ENCODE measurements at places on chromosomes 3 and 15.

- no peak for DNase-seq
Measured at GRCh38 chr3:50445919-50446318, 57.5 kb downstream of the CACNA2D2 start.

DNA sequence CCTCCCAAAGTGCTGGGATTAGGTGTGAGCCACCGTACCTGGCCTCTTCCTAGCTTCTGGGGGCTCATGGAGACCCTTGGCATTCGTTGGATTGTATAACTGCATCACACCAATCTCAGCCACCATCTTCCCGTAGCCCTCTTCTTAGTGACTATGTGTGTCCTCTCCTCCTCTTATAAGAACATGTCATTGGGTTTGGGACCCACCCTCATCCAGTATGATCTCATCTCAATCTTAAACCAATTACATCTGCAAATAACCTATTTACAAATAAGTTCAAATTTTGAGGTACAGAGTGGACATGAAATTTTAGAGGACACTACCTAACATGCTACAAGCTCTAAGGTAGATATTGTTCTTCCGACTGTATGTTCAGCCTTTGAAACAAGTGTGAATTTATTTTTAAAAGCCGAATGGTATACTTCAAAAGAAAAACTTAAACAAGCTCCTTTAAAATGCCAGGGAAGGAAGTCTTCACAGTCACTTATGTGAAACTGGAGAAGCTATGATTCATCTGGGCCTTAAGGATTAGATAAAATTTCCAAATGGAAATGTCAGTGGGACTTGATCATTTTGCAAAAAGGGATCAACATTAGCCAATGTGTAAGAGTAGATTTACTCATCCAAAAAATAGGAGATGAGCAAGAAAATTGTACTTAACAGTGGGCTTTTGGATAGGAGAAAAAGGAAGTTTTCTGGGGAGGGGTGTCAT is 225.7 kb downstream of the MEX3B start:
- DNase-seq, result no peak

DNA sequence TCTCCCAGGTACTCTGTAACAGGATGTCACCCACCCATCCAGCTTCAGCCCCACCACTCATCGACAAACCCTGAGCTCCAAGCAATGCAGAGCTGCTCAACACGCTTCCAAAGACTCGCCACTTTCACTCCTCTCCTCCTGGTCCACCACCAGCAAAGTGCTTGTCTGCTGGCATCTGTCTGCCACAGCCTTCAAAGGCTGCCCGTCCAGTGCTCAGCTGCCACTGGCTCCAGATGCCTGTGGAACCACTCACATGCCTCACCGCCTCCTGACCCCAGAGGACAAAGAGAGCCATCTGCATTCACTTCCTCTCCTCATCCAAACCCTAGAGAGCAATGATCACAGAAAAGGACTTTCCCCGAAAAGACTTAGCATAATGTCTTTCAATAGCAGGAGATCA is 109.5 kb upstream of the OCA2 start:
- no peak for DNase-seq

GRCh38 chr3:137035631-137036030 is 77.8 kb downstream of the IL20RB start:
- DNase-seq, result no peak

DNA sequence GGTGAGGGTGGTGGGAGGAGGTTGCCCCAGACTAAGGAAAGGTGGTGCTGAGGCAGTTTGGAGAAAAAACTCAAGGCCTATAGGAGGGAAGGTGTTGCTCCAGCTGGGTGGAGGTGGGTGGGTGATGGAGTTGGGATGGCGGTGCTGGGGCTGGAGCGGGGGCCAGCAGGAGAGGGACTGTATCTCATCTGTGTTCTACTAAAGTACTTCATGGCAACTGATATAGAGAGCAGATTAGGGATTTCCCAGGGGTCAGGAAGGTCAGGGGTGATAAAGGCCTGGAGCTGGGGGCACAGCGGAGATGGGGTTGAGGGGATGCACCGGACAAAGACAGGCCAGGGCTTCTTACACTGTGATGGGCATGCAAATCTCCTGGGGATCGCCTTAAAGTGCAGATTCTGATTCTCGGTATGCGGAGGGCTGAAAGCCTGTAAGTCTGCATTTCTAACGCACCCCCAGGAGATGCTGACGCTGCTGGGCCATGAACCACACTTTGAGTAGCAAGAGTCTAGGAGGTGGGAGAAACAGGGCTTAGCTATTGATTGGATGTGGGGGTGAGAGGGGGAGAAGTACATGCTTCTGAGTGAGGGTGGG is 4.2 kb downstream of the KLHL40 start:
- no peak for DNase-seq

DNA sequence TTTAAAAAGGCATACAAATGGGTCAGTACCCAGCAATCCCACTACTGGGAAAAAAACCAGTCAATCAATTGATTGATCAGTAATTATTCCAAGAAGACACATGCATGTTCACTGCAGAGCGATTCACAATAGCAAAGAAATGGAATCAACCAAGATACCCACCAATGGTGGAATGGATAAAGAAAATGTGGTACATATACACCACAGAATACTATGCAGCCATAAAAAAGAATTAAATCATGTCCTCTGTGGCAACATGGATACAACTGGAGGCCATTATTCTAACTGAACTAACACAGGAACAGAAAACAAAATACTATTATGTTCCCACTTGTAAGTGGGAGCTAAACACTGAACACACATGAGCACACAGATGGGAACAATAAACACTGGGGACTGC is 103.1 kb downstream of the DLG1 start:
- DNase-seq, result no peak

DNA sequence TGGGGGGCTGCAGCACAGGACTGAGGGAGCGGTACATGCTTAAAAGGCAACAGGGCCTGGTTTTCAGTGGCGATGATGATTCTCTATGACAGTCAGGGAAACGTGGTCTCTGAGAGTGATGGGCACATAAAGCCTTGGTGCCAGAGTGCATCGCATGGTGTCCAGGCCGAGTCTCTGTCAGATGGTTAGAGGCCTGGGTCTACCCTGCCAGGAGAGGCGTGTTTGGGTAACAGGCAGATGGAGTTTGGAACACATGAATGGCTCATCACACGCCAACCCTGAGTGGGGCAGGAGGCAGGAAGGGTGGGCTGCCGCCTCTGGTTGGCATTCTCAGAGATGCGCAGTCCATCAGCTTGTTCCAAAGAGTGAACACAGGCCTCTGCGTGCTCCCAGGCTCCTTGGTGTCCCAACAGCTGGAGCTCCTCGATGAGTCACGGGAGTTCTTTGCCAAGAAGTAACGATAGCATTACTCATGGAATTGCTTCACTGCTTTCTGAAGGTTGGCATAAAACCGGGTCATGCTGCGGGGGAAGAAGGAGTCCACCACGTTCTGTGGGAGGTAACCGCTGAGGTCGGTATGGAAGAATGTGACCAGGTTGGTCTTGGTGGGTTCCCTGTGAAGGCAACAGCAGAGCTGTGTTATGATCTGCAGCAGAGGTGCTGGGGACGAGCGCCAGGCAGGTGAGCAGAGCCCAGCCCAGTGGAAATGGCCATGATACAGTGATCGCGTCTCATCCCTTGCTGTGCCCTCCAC is 11.0 kb downstream of the STARD5 start:
- DNase-seq, result no peak

GRCh38 chr3:64190517-64191515 is 34.5 kb downstream of the PRICKLE2 start:
- DNase-seq, result no peak

GRCh38 chr3:17489139-17489538 is 253.3 kb downstream of the TBC1D5 start:
- DNase-seq, result no peak

- no peak for DNase-seq
Measured at GRCh38 chr3:106588739-106589138, 719.9 kb upstream of the CBLB start.

DNA sequence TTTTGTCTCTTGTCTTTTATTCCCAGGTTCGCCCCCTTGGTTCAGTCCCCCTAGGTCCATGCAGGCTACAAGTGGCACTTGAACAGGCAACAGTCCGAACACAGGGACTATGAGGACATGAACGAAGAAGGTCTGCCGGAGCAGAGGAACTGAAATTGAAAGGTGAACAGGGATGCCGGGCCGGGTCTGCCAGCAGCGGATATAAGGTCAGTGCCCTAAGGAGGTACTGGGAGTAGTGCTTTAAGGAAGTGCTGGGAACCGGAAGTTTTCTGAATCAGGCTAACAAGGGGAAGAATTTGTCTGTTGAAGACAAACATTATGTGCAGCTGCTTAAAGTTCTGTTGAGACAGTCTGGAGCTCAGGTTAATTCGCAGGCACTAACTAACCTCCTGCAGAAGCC is 46.8 kb downstream of the LSM3 start:
- DNase-seq, result no peak

Data from NCI-H2171 (cell line).